ENCODE measurements at places on chromosomes 2 and 18.

DNA sequence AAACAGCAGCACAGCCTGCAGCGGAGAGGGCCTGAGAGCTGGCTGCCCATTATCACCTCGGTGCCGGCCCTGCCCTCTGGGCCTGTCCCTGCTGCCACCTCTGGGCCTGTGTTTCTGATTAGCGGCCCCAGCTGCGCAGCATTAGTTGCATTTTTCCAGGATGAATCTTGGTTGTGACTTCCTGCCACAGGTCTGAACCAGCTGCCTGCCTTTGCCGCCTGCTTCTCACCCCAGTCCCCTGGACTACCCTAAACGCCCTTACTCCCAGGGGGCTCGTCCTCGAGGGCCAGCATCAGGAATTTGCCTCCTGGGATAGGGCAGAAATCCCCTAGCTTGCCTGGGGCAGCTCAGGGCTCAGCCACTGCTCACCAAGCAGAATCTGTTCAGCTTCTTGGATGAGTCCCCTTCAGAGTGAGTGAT is 342.8 kb downstream of the DYSF start:
- no peak for DNase-seq

- DNase-seq, result no peak
These were observed 93.1 kb downstream of the MBP start for GRCh38 chr18:77039196-77040130.

- peak; percentile 77 for DNase-seq
These were observed 73.0 kb upstream of the TMEM17 start for GRCh38 chr2:62578803-62579640.

GRCh38 chr2:57864926-57865325 is 181.7 kb upstream of the VRK2 start:
- no peak for DNase-seq

DNA sequence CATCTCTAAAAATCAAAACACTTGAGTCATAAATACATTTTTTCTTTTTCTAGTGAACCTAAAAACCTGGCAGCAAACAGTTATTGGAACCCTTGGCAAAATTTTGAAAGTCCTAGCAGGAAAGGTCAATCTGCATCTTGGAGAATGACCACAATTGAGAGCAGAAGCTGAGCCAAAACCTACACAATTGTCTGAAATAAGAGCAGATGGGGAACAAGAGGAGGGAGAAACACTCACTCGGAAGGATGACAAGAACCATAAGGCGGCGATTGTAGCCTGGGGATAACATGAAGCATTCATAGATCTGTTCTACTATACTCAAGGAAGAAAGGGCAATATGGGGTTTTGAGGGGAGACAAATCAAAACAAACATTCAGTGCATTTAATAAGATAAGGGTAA is 117.0 kb downstream of the CHN1 start:
- no peak for DNase-seq

GRCh38 chr2:207403950-207404349 is 125.8 kb upstream of the CREB1 start:
- peak; percentile 71 for DNase-seq

DNA sequence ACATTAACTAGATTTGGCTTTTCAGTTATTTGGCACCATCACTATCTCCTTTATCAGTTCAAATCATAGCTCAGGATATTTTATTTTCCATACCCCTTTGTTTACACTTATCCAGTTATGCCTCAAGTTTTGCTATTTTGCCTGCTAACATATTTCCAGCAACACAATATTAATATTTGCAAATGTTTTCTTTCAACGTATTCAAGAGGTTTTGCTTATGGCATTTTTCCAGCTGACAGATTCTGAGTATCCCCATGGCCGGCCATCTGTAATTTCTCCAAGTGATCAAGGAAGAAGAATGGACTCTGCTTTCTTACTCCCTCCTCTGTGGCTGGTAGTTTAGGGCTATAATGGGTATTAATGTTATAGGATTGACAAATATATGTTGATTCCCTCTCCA is 49.4 kb downstream of the RND3 start:
- DNase-seq, result no peak

DNA sequence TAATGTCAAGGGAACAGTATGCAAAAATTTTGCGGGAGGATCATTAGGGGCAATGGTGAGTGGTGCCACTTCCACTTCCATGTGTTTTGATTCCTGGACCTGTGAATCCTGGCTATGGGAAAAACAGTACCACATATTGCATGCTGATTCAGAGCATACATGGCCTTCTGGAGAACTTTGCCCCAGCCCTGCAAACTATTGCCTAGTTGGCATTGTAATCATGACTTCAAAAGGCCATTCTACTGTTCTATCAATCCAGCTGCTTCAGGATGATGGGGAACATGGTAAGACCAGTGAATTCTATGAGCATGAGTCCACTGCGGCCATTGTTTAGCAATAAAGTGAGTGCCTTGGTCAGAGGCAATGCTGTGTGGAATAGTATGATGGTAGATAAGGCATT is 75.3 kb upstream of the ZC3H15 start:
- DNase-seq, result peak; percentile 14

DNA sequence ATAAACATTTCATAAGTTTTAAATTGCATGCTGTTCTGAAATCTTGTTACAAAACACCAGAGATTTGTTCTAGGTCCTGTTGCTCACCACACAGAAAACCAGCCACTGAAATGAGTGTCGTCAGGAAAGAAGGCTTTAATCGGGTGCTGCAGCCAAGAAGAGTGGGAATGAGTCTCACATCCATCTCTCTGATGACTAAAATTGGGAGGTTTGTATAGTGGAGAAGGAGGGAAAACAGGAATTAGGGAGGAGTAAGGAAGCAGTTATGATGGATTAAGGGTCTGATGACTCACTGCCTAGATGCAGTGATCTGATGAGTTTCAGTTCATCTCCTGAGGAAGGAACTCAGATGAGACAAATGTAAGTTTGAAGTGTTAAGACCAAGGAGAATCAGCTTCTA is 42.1 kb upstream of the GPR39 start:
- DNase-seq, result peak; percentile 75

GRCh38 chr18:46555724-46556123 is 101.3 kb downstream of the LOXHD1 start:
- no peak for DNase-seq
